ENCODE measurements at places on chromosomes 11 and 22.

GRCh38 chr11:107999759-108000455 lies 8.8 kb upstream of the CUL5 start:
- DNase-seq = peak; percentile 34

GRCh38 chr11:61710019-61710418 lies 29.8 kb downstream of the DAGLA start:
- no peak for DNase-seq

DNA sequence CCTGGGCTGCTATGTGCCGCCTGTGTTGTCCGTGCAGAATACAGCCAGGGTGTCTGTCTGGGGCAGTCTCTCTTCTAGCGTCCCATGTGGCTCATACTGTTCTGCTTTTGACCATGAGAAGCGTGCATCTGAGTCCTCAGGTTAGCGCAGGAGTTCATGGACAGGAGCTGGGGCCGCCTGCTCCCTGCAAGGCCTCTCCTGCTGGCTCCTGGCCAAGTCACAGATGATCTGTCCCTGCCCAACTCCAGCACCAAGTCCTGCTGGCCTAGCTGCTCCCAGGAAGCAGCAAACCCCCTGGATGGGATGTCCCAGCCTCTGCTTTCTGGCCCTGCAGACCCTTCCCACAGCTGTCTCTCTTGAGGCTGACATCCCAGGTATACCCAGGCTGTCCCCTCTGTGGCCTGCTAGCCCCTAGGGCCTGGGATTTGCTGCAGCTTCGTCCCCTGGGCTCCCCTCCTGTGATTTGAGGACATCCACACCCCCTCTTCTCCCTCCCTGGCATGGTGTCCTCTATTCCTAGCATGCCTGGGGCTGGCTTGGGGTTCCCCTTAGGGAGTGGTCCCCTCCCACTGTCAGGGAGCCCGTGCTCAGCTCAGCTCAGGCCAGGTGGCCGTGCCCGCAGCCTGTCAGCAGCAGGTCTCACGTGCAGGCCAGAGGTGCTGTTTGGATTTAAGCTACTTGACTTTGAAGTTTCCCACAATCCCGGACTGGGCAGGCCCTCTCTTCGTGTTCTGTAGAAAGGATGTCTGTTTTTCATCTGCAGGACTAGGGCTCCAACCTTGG lies 17.8 kb downstream of the PRR5 start:
- no peak for DNase-seq

- no peak for DNase-seq
Measured at GRCh38 chr22:20536590-20537324, 29.3 kb downstream of the MED15 start.

DNA sequence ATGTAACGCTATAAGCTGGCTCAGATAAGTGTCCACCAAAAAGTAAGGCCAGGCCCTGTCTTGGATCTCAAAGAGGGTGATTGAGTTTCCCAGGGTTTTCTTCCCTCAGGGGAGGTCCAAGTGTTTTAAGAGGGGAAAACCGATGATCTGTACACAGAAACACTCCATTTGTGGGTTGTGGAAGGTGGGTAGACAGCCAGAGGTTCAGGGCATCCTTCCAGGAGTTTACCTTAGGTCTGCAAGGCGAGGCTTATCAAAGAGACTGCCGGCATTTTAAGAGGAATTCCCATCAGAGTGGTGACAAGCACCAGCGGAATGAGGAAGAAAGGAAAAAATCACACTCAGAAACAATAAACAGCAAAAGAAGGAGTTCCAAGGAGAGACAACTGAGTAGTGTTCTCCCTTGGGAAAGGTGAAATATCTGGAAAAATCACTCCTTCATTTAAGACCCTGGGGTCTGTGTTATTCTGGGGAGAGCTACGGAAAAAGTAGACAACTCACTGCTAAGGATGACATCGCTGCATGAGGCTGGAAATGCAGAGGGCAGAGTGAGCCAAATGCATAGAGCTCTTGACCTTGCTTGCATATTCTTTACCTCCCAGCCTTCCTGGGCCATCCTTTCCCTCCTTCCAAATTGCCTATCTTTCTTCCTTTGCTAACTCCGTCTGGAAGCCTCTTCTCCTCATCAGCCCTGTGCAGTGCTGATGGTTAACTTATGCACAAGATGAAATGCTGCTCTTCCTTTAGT lies 22.1 kb upstream of the MMP7 start:
- no peak for DNase-seq

GRCh38 chr11:76554767-76555166 lies 109.9 kb downstream of the EMSY start:
- DNase-seq = no peak

DNA sequence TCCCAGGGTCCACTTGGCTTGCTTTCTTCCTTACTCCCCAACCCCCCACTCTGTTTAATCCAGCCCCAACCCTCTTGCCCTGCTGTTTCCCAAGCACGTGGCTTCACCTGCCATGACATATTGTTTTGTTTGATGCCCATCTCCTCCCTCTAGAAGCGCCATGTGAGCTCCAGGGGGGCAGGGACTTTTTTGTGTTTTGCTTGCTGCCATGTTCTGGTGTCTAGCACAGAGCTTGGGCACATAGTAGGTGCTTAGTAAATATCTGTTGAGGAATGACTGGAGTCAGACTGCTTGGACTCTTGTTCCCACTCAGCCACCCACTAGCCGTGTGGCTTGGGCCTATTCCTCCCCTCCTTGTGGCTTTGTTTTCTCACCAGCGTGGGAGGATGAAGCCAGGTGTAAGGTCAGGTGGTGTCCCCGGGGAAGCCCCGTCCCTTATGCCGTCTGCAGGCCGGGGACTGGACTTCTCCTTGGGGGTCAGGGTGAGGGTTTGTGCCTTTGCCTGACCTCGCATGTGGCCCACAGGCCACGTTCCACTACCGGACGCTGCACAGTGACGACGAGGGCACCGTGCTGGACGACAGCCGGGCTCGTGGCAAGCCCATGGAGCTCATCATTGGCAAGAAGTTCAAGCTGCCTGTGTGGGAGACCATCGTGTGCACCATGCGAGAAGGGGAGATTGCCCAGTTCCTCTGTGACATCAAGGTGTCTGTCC lies 3.8 kb downstream of the AIP start:
- no peak for DNase-seq
